ENCODE measurements at places on chromosomes 3 and 15.

DNA sequence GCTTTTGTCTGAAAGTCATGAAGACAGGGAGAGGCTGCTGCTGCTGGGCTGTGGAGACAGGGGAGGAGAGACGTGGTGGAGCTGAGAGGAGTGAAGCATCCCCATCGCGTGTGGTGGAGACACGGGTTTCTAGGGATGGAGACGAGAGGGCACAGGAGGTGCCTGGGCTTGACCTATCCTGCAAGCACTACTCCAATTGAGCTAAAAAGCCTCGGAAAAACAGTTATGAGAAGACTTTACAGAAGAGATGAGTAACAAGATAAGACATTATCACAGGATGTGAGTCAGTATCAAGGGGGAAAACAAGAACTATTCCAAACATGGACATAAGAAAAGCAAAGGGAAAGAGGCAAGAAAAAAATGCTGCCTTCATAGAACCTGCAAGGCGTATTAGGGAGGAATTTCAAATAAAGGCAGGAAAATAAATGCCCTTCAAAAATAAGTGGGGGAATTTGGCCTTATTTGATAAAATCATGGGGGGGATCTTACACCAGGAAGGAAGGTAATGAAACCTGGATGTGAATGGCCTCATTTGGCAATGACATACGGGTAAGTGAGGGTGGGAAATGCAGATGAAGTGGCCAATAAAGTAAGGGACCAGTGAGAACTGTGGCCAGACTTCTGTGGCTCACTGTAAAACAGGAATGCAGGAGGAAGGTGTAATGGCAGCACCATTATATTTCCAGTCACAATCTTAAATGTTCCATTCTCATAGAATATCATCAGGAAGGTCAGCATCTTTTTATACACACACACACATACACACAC lies 97.9 kb downstream of the PLD1 start:
- no peak for DNase-seq

DNA sequence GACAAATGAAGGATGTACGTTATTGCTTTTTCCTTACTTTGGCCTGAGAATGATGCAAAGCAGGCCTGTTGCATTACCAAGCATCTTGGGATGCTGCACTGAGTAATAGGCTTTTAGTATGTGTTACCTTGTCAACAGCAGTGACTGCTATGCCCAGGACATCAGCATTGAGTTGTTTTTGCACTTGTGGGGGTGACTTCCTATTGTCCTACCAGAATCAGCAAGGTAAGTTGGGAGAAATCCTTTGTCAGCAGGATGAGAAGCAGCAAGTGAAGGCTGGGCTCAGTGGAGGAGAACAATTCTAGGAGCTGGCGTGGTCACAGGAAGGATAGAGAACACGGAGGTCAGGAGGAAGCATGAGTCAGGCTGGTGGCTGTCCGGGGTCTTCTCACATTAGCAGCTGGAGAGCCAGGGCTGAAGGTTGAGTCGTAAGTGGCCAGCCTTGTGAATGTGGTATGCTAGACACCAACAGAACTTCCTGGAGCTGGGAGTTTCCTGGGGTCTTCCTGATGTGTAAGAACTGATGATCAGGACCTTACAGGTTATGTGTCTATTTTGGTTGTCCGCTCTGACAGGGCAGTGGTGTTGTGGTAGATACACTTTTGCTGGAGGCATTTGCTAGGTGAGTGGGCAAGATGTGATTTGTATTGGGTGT lies 142.7 kb downstream of the FNDC3B start:
- peak; percentile 17 for DNase-seq

DNA sequence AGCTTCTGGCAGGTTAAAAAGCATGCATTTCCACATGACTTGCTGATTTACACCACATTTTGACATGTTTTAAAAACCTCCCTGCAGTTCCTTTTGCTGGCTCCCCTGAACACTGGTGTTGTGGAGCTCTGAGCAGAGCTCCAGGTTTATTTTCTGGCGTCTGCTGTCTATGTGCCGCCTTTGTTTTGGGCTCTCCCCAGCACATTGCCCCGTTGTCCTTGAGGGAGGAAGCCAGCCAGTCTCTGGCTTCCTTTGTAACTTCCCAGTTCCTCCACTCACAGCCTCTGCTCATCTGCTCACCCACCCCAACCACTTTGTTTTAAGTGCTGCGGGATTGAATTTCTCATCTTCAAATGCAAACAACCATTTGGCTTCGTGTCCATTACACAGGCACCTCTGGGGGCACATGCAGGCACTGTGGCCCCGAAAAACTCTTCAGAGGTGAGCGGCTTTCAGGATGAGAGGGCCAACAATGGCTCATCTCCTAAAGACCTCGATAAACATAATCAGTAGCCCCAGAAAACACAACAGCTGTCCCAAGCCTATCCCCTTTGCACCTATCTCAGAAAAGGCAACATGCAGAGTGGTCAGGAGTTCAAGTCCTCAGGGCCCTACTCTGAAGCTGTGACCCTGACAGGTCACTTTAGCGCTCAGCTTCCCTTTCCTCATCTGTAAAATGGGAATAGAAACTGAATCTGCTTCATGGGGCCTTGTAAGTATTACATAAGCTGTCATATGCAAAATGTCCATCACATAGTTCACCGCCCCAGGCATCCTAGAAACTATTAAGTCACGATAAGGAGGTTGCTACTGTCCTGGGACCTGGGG lies 1.3 kb upstream of the MEF2A start:
- peak; percentile 61 for DNase-seq

DNA sequence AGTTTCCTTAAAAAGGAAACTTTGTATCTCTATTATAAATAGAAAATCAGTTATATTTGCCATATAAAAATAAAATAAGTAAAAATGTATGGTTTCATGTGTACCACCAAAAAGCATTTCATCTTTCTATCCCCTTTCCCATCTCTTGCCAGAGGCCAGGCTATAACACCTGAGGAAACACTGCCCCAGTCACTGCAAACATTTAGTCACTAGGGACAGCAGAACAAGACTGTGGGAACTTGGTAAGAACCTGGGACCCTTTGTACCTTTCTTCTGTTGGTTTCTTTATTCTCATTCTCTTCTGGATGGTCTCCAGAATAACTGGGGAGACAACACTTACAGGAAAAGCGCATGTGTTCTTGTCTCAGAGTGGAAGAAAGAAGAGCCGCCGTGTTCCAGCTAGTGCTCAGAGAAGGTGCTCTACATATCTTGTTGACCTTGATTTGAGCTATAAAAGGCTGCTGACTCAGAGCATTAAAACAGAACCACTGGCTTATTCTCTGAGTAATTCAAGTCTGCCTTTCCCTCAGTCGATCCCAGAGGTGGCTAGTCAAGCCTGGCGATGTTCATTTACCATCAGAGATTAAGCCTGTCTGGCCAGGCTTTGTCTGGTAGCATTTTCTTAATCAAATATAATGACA lies 361.6 kb downstream of the RBMS3 start:
- DNase-seq = peak; percentile 75

GRCh38 chr15:40944510-40945296 lies 8.6 kb upstream of the CHAC1 start:
- no peak for DNase-seq

- DNase-seq = no peak
Observed at GRCh38 chr3:71238355-71238757, 345.2 kb downstream of the FOXP1 start.

GRCh38 chr3:111472556-111472955 lies 69.4 kb upstream of the CD96 start:
- DNase-seq = no peak

DNA sequence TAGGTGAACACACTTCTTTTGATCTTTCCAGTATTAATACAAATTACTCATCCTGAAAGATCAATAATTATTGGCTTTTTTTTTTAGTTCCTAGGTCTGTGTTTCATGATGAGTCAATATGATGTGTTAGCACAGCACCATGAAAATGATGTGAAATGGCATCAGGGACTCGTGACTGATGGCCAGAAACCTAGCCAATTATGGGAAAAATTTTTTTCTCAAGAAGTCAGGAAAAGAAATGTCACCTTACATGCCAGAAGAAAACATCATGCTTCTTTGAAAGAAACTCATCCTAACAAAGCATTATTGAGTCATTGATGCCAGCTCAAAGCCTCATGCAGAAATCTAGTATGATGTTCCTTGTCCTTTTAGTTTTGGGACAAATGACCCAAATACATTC lies 468.3 kb upstream of the CBLB start:
- DNase-seq = no peak

DNA sequence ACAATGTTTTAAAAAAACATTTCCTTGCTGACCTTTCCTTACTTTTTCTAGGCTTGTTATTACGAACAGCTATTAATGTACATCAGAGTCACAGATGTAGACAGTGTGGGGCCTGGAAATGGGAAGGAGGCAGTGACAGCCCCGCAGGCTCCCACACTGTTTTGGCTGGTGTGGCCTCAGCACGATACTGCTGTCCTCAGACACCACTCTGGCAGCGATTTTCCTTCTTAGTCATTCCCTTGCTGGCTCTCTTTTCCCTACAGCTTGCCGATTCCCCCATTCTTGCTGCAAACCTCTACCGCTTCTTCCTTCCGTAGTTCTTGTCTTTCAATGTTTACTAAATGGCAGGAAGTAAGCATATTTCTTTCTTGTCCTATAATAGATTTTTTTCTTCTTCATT lies 113.1 kb downstream of the ABI3BP start:
- DNase-seq = no peak

DNA sequence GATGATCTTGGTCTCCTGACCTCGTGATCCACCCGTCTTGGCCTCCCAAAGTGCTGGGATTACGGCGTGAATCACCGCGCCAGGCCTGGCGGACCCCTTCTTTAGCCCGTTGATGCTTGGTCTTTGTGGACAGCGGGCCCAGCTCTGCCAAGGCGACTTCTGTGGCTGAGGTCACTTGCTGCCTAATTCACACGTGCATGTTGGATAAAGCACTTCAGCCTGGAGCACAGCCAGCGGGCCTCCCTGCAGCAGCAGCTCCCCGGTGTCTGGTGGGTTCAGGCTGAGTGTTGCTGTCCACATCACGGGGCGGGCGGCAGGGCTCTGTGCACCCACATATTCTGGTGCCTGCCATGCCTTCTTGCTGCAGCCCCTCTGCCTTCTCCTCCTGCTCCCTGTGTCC lies 88.4 kb downstream of the DGKG start:
- no peak for DNase-seq

- DNase-seq = peak; percentile 83
Observed at GRCh38 chr3:147390589-147391569, 15.5 kb downstream of the ZIC4 start.

DNA sequence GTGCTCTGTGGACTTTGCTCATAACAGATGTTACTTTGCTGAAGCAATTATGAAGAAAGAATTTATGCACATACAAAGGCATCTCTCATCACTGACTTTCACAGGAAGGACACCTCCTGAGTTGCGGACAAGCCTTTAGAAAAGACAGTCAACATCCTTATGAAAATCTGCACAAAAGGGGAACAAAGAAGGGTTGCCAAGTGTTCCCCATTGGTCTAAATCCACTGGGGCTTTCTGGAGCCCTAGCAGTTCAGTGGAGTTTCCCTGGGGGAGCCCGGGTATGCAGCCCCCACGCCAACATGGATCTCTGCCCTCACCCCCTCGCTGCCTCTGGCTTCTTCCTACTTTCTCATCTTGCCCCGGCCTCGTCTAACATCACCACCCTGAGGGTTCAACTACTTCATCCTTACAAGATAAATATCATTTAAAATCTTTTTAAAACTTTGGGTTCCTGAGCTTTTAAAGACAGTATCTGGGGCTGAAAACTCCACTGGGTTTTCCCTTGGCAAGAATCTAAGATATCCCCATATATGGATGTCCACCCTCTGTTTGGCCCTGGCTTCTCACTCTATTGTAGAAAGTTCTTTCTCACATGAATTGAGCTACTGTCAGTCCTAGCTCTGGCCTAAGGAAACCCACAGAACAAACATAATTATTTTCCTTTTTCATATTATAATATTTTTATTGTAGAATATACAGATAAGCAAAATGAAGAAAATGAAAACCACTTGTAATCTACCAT lies 207.9 kb upstream of the RGMA start:
- no peak for DNase-seq

DNA sequence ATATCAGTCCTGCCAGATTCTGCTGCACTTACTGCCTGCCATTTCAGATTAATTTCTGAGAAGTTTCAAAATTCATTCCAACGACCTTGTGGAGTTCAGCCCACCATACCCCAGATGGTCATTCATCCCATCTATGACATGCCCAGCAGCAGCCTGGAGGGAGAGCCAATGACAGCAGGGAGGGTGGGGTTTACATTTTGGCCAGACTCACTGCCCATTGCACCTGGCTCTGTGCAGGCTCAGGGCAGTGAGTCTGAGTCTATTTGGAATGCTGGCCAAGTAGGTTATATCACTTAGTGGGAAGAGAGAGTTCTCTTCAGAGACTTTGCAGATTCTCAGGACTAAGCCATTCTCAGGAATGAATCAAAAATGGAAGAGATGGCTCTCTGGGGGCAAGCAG lies 21.5 kb downstream of the SRPRB start:
- DNase-seq = no peak

- no peak for DNase-seq
Observed at GRCh38 chr3:180284331-180285110, 247.8 kb upstream of the PEX5L start.

- no peak for DNase-seq
Observed at GRCh38 chr15:81216422-81216821, 19.7 kb downstream of the IL16 start.

- DNase-seq = no peak
Observed at GRCh38 chr3:168322941-168323340, 227.2 kb upstream of the GOLIM4 start.
